ENCODE measurements at places on chromosomes 2 and 18.

GRCh38 chr2:193668557-193669323 lies 1474.0 kb upstream of the TMEFF2 start:
- no peak for DNase-seq

- DNase-seq = peak; percentile 69
These were observed 4.7 kb upstream of the STAMBP start for GRCh38 chr2:73823916-73824523.

GRCh38 chr2:64652231-64653108 lies 1.2 kb downstream of the SERTAD2 start:
- DNase-seq = no peak

DNA sequence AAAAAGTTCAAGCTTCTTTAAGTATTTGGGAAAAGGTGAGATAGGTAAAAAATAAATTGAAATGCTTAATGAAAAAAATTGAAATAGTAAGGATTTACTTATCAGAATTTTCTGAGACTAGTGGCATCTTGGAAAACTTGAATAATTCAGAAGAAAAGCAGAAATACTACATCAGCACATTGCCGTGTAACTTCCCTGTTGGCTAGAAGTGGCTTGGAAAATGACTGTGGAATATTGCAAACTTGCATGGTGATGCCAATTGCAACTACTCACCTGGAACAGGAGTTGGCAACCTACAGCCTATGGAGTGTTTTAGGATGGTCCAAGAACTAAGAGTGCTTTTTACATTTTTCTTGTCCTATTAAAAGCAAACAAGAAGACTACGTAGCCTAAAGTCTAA lies 603.5 kb upstream of the VRK2 start:
- no peak for DNase-seq

DNA sequence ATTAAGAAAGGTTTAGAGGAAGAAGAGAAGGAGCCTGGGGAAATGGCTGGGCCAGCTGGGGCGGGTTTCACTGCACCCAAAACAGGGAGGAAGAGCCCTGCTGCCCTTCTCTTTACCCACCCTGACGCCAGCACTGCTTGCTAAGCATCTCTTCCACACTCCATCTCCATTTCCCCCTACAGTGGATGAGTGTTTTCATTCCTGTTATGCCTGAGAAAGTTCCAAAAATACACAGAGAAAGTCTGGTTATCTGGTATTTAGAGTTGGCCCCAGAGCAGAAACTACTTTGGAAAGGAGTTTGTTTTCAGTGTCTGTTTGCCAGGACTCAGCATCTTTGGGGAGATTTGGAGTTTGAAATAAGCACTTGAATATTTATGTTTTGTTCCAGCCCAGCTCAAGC lies 451.0 kb downstream of the SLC4A3 start:
- no peak for DNase-seq

DNA sequence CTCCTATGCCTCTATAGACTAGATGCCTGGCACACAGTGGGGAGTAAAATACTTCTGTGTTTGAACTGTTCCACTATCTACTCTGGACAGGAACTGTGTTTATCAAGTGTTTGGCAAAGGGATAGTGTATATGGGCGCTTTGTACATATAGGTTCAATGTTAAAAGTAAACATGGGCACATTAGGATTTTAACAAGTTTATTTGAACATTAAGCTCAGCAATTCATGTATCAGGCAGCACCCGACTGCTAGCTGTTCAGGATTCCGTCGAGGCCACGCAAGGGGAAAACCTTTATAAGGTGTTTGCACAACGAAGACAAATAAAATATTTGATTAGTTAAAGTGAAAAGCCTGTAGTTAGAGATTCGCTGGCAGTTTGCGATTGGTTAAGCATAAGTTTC lies 43.4 kb upstream of the ROCK2 start:
- no peak for DNase-seq

DNA sequence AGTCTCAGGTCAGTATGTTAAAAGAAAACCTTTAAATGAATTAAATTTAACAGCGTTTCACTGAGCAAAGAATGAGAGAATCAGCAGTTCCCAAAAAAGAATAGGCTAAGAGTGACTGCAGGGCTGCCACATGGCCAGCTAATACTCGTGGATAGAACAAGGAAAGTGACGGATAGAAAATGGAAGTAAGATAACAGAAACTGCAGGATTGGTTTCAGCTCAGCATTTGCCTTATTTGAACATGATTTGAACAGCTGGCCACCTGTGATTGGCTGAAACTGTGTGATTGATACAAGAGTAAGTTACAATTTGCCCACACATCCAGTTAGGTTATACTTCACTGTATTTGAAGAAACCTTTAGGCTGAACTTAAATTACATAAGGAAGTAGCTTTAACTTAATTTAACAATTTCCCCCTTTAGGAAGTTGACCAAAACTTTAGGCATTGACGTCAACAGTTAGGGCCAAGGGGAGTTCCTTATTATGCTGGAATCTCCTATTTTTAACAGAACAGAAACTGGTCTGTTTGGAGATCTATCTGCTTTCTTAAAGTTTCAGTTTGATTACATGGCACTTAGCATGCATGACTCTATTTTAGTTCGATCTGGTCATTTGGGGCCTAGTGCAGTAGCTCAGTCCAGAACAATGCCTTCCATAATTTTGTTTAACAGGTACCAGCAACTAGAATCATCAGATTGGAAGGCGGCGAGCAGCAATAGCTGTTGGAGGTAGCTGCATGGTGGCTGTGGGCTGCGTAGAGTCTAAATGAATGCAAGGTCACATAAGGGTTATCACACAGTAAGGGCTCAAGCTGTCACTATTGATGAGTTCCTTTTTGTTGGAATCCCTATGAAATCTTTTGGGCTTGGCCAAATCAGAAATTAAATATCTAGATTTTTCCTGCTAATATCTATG lies 143.4 kb downstream of the TRIM43 start:
- no peak for DNase-seq

- no peak for DNase-seq
These were observed 7.4 kb downstream of the CYRIA start for GRCh38 chr2:16658076-16658739.

- DNase-seq = no peak
These were observed 159.5 kb downstream of the L3MBTL4 start for GRCh38 chr18:6255116-6255705.

DNA sequence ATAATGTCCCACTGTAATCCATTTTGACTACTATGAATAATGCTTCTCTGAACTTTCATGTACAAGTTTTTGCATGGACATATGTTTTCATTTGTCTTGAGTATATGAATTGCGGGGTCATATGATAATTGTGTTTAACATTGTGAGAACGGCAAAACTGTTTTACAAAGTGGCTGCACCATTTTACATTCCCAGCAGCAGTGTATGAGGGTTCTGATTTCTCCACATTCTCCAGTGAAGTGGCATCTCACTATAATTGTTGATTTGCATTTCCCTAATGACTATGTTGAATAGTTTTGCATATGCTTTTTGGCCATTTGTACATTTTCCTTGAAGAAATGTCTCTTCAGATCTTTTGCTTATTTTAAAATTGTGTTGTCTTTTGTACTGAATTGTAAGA lies 20.1 kb downstream of the NCOA1 start:
- no peak for DNase-seq

DNA sequence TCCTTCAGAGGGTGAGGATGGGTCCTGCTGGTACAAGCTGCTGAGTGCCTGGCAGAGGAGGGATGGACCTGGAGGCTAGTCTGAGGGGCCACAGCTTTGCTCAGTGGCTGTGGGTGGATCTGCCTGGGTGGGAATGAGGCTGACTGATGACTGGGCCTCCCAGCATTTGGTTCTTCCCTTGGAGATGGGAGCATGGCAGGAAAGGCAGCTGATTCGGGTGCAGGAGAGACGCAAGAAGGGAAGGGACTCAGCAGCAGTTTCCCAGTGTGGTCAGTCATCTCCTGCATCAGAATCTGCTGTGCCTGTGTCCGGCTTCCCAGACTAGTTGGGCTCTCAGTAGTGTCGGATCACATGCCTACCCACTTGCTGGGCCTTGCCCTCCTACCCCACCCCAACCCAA lies 7.3 kb downstream of the WIPF1 start:
- DNase-seq = no peak

DNA sequence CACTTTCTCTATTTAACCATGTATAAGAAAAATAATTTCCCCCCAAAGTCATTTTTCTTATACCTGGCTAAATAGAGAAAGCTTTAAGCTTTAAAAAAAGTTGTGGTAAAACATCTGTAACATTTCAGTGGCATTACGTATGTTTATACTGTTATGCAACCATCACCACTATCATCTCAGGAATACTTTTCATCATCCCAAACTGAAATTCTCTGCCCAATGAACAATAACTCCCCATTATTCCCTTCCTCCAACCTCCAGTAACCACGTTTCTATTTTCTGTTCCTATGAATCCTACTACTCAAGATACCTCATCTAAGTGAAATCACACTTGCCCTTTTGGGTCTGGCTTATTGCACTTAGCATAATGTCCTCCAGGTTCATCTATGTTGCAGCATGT lies 1.7 kb upstream of the SLC3A1 start:
- no peak for DNase-seq

GRCh38 chr2:238763471-238763995 lies 84.4 kb upstream of the TWIST2 start:
- DNase-seq = no peak

GRCh38 chr2:126085011-126085795 lies 570.8 kb upstream of the GYPC start:
- no peak for DNase-seq

DNA sequence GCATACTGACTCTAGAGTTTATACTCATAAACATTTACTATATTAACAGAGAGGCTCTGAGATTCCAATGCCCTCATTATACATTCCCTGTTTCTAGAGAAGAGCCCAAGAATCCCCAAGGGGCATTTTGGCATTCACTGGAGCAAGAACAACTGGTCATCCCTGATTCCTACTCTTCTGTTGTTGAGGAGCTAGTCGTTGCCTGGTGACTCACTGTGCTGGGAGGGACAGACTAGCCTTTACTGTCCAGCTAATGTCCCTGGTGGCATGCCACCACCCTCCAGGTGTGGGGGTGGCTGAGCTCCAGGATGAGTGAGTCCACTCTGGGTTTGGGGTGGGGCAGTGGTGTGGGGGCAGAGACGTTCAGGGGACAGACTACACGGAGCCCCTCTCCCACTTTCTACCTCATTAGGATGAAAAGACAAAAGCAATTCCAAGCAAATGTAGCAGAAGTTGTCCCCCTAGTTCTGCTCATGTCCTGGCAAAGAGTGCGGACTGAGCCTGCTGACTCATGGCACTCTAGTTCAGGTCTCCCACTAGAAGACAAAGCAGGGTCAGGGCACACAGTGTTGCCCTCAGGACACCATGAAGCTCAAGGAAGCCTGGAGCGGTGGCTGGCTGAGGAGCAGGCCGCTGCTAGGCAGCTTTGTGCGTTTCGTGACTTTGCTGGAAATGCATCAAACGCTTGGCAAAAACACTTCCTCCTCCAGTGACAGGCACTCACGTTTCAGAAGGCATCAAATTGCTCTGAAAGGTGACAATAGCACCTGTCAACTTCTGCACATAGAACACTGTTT lies 49.4 kb downstream of the RHOB start:
- no peak for DNase-seq

DNA sequence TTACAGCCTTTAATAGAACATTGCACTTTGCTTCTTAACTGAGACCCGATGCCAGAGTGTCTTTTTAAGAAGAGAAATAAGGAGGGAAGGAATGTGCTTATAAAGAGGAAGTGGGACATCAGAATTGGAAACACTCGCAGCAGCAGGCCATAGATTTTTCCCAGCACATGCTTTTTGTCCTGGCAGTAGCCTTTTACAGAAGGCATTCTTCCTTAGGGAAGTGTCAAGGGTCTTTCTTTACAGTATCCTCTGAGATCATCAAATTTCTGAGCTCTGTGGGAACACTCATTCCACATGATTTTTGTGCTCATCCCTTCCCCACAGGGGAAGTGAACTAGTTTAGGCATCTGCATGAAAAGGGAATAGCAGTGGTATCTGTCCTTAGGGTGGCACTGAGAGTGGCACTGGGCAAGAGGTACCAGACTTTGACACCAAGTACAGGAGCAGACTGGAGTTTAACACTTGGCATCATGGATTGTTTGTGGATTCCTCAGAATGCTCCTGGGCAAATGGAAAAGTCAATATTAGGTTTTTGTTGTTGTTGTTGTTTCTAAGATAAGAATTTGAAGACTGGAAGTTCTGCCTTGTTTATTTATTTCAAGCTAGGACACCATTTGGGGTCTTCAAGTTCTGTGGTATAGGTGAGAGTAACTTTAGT lies 4.1 kb downstream of the MYO1B start:
- no peak for DNase-seq

DNA sequence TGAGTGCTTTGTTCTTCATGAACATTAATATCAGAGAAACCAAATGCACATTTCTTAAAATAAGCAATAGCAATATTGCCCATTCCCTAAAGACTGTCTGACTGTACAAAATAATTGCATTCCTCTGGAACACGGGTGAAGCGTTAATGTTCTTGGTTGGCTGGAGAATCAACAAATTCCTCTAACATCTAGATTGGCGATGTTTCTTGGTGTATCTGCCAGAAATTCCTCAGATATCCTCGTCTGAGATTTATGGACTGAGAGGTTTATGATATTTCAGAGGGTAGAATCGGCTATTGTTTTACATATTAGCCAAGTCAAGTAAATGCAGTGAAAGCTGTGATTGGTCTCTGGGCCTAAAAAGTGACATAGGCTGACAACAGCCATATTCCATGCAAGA lies 27.1 kb upstream of the SPTBN1 start:
- no peak for DNase-seq

GRCh38 chr2:16660114-16660513 lies 5.5 kb downstream of the CYRIA start:
- DNase-seq = no peak

- no peak for DNase-seq
These were observed 195.1 kb downstream of the C1D start for GRCh38 chr2:67867735-67868134.

- DNase-seq = no peak
These were observed 261.4 kb upstream of the MGAT5 start for GRCh38 chr2:133992454-133992853.

GRCh38 chr18:75860166-75860565 lies 432.7 kb upstream of the SMIM21 start:
- DNase-seq = no peak

- DNase-seq = peak; percentile 14
These were observed 6.3 kb downstream of the MYOM1 start for GRCh38 chr18:3213300-3214059.

GRCh38 chr2:38737925-38738324 lies 13.2 kb downstream of the SRSF7 start:
- DNase-seq = no peak

DNA sequence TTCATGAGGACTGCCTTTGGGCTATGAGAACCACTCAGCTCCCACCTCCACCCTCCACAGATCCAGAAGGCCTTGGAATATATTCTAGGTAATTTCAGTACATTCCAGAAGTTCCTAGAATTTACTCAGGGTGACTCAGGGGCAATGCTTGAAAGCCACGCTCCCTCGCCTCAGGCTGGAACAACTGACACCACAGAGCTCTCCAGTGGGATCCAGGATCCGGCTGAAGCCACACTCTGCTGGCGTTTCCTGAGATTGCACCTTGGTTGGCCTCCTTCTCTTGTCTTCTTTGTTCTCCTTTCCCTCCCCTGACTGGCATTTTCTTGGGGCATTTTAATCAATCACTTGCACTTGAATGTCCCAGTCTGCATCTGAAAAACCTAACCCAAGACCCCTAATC lies 92.6 kb upstream of the KCNE4 start:
- DNase-seq = no peak

All from CD4-positive, alpha-beta T cell treated with Interleukin-15 for 4 hours (primary cell).